ENCODE measurements at places on chromosomes 2 and 18.

DNA sequence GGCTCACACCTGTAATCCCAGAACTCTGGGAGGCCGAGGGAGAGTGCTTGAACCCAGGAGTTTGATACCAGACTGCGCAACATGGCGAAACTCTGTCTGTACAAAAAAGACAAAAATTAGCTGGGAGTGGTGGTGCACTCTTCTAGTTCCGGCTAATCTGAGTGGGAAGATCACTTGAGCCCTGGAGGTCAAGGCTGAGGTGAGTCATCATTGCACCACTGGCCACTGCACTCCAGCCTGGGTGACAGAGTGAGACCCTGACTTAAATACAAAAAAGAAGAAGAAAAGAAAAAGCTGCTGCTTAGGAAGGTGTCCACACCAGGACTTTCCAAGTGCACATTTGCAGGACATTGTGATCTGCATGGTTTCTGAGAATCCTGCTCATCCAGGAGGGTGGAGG lies 16.4 kb downstream of the SKOR2 start:
- no peak overlapping the region for H3K4me3 ChIP-seq
- DNase-seq = no peak
- H3K4me1 ChIP-seq = no peaks in the 10 kb centered on the region
- H3K27me3 ChIP-seq = no peaks in the 10 kb centered on the region

- no peaks in the 10 kb centered on the region for H3K36me3 ChIP-seq
- H3K27ac ChIP-seq = no peak overlapping the region
- H3K4me1 ChIP-seq = no peaks in the 10 kb centered on the region
- no peak for DNase-seq
Observed at GRCh38 chr2:150327564-150328489, 159.6 kb downstream of the RND3 start.

GRCh38 chr18:55405893-55406406 lies 182.0 kb downstream of the TCF4 start:
- no peaks in the 10 kb centered on the region for H3K27me3 ChIP-seq
- H3K27ac ChIP-seq = no peak overlapping the region
- H3K36me3 ChIP-seq = no peaks in the 10 kb centered on the region
- H3K4me1 ChIP-seq = no peaks in the 10 kb centered on the region

- H3K36me3 ChIP-seq = no peaks in the 10 kb centered on the region
- H3K4me1 ChIP-seq = no peaks in the 10 kb centered on the region
- no peak overlapping the region for H3K27ac ChIP-seq
- no peak overlapping the region for H3K4me3 ChIP-seq
Observed at GRCh38 chr2:6968319-6969100, 51.3 kb downstream of the RNF144A start.

GRCh38 chr18:10068766-10069567 lies 155.2 kb downstream of the VAPA start:
- H3K27ac ChIP-seq = no peak overlapping the region
- no peak overlapping the region for H3K4me3 ChIP-seq
- no peak for DNase-seq
- no peaks in the 10 kb centered on the region for H3K36me3 ChIP-seq
- H3K27me3 ChIP-seq = no peaks in the 10 kb centered on the region

- no peaks in the 10 kb centered on the region for H3K4me1 ChIP-seq
Observed at GRCh38 chr18:73774811-73775509, 372.7 kb downstream of the FBXO15 start.

GRCh38 chr2:11710632-11711353 lies 35.6 kb upstream of the LPIN1 start:
- no peak for DNase-seq
- H3K4me1 ChIP-seq = no peaks in the 10 kb centered on the region
- H3K27me3 ChIP-seq = no peaks in the 10 kb centered on the region
- no peak overlapping the region for H3K4me3 ChIP-seq
- no peaks in the 10 kb centered on the region for H3K36me3 ChIP-seq

DNA sequence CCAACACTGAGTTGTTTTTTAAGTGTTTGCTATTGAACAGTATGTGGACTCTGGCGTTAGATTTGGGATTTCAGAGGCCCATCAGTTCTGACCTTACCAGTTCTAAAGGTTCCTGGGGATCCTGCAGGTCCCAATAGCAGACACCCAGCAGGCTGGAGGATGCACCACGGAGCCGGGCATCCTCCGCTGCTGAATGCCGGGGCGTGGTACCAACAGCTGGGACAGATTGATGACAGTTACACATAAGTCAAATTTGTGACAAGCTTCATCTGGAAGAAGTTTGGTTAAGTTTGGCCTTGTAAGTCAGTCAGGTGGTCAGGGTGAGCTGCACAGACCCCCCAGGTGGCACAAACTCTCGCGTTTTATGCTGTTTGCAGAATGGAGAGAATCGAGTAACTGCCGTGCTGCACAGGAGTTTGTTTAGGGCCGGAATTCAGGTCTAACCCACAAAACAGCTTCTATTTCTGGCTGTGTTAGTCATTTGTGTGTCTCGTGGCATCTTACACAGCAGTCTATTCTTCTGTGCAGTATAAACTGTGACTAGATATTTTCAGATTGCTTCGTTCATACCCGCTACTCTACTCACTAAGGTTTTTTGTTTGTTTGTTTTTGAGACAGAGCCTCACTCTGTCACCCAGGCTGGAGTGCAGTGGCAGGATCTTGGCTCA lies 19.2 kb downstream of the CTDP1 start:
- no peak for DNase-seq
- H3K4me3 ChIP-seq = no peak overlapping the region
- H3K4me1 ChIP-seq = no peaks in the 10 kb centered on the region
- H3K27me3 ChIP-seq = no peaks in the 10 kb centered on the region
- no peak overlapping the region for H3K27ac ChIP-seq

All from effector memory CD4-positive, alpha-beta T cell (primary cell).